ENCODE measurements at places on chromosomes 12 and 14.

- DNase-seq, result peak; percentile 25
Measured at GRCh38 chr14:94581127-94581999, at the start of gene SERPINA5. SERPINA5 (plus strand) TSS chr14:94581426; CDS start chr14:94587363, 5,937 bp downstream.

GRCh38 chr12:100249941-100250340, 16.9 kb downstream of the DEPDC4 start:
- DNase-seq, result no peak

- peak; percentile 7 for DNase-seq
Measured at GRCh38 chr14:82999802-83000201, 1466.1 kb upstream of the SEL1L start.

GRCh38 chr12:53065470-53065869, 13.7 kb downstream of the SPRYD3 start:
- DNase-seq, result no peak

GRCh38 chr12:26331960-26332359, 136.6 kb downstream of the SSPN start:
- DNase-seq, result no peak

- no peak for DNase-seq
Measured at GRCh38 chr14:59919570-59920377, at the start of gene LRRC9. LRRC9 (plus strand) TSS chr14:59920144.

DNA sequence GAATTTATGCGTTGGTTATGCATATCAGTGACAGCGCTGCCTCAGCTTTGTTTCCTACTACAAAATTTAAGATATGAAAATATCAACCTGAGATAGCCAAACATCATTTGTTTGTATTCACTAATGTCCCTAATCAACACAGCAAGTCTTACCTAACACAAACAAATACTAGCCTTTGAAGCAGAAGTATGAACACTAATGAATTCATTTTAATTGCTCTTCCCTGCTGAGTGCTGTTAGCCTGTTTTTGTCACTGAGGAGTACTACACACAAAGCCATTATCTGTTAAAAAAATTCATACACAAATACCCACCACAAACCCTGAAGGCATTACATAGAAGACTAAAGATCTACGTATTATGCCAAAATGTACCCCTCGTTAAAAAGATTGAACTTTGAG, 150.8 kb downstream of the HELB start:
- no peak for DNase-seq

GRCh38 chr14:52974406-52974805, 23.6 kb upstream of the FERMT2 start:
- no peak for DNase-seq

GRCh38 chr12:108845696-108846095, 11.7 kb downstream of the SSH1 start:
- no peak for DNase-seq

- DNase-seq, result no peak
Measured at GRCh38 chr14:101233021-101233366, 328.3 kb upstream of the DIO3 start.

GRCh38 chr14:100285913-100286400, 20.3 kb downstream of the SLC25A29 start:
- no peak for DNase-seq

DNA sequence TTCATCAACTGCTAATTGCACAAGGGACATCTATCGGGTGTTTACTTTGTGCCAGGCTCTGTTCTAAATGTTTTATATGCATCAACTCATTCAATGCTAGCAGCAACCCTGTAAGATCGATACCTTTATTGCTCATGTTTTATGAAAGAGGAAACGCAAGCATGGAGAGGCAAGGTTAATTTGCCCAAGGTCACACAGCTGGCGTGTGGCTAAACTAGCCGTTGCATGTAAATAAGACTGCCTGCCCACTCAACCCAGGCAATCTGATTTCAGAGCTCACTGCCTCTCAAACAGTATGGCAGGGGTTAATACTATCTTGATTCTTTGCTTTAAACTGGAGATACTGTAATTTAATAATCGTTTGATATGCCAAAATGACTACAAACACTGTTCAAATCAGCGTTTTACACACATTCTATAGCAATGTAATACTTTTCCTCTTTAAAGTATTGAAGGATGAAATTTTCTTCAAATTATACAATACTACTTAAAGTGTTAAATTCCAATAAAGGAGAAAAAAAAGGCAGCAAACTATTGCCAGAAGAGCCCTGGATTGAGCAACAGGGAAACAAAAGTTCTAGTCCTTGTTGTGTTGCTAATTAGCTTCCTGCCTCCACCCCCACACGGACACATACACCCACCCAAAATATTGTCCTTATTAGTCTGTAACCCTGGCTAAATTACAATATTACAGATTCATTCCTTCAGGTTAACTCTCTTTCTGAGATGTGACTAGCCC, 39.1 kb upstream of the DHRS7 start:
- DNase-seq, result no peak

DNA sequence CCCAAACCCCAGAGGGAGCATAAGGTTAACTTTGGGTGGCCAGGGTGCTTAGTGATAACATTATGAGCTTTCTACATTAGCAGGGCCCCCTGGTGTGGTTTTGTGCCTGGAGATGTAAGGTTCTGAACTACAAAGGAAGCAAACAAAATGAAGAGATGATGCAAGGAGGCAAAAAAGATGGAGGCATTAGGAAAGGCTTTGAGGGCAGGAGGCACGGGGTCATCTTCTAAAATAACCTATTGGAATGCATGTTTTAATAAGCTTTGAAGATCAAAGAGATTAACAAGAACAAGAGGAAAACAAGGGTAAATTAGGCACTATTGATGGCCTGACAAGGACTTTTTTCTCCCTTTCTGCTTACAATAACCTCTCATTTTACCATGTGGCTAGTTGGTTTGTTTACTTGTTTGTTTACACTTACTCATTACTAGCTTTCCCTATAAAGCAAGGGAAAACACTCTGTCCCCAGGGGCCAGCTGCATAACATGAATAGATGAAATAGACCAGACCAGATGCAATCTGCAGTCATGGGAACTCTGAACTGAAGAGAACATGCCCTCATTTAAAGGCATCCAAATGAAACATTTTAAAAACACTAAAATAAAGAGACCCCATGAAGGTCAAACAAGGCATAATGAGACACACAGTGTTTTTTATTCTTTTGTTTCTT, 390.3 kb downstream of the DIO2 start:
- no peak for DNase-seq

- DNase-seq, result no peak
Measured at GRCh38 chr12:27936196-27936595, 36.3 kb downstream of the PTHLH start.

DNA sequence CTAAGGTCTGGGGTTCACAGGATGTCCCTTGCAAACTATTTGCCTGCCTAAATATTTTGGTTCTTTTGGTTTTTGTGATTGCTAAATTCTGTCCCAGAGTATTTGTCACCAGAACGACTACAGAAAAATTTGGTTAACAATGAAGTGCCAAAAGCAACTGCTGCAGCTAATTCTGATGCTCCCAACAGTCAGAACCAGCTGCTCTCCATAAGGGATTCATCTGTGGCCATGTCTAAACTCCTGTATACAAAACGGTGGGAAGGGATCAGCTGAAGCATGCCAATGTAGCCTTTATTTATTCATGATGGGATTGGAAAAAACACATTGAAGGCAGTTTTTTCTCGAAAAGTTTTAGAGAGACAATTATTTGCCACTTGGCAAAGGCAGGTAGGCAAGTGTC, 29.3 kb upstream of the PELI2 start:
- DNase-seq, result no peak

DNA sequence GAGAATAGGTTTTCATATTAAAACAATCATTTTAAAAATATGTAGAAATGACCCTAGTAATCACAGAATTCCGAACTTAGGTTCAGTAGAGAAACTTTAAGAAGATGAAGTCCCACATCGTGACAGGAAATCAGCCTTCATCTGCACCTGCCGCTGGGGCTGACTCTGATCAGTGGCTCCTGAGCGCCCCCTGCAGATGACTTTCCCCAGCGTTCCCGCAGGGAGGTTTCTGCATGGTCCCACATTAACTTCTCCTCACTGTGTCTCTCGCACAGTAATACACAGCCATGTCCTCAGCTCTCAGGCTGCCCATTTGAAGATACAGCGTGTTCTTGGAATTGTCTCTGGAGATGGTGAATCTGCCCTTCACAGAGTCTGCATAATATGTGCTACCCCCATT, 1131.1 kb downstream of the TMEM121 start:
- no peak for DNase-seq

DNA sequence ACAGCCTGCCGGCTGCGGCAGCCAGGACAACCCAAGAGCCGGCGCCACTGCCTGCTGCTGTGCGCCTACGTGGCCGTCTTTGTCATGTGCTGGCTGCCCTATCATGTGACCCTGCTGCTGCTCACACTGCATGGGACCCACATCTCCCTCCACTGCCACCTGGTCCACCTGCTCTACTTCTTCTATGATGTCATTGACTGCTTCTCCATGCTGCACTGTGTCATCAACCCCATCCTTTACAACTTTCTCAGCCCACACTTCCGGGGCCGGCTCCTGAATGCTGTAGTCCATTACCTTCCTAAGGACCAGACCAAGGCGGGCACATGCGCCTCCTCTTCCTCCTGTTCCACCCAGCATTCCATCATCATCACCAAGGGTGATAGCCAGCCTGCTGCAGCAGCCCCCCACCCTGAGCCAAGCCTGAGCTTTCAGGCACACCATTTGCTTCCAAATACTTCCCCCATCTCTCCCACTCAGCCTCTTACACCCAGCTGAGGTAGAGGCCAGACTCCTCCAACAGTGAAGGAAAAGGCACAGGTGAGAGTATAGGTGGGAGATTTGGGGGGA, 10.3 kb downstream of the ZBTB39 start:
- DNase-seq, result no peak

- DNase-seq, result peak; percentile 99
Measured at GRCh38 chr12:27179400-27180214, 64.5 kb upstream of the STK38L start.

- DNase-seq, result peak; percentile 36
Measured at GRCh38 chr14:105021656-105022275, 883 bp upstream of the CDCA4 start.

- DNase-seq, result no peak
Measured at GRCh38 chr14:81122326-81122725, 98.4 kb downstream of the GTF2A1 start.

DNA sequence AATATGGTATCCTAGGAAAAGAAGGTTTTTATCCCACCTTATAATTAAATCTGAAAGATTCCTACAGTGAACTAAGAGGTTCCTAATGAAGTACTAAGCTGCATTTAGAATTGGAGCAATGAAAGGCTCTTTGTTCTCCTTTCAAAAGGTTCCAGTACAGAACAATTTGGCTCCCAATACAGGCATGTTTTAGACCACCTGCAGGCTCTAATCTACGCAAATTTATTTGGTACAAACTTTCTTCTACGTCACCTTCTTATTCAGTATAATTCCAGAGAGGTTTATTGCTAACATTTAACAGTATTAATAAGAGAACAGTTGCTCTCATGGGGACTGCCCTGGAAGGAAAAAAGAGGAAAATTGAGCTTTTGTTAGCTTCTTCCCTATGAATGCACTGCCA, 37.6 kb upstream of the SLCO1C1 start:
- no peak for DNase-seq

- DNase-seq, result no peak
Measured at GRCh38 chr12:68400226-68400829, 68.2 kb upstream of the MDM1 start.

- DNase-seq, result no peak
Measured at GRCh38 chr12:39427360-39427808, 15.5 kb downstream of the KIF21A start.

- no peak for DNase-seq
Measured at GRCh38 chr12:10126413-10126812, 3.6 kb downstream of the CLEC7A start.

GRCh38 chr14:69559581-69560011, 15.1 kb downstream of the CCDC177 start:
- no peak for DNase-seq

DNA sequence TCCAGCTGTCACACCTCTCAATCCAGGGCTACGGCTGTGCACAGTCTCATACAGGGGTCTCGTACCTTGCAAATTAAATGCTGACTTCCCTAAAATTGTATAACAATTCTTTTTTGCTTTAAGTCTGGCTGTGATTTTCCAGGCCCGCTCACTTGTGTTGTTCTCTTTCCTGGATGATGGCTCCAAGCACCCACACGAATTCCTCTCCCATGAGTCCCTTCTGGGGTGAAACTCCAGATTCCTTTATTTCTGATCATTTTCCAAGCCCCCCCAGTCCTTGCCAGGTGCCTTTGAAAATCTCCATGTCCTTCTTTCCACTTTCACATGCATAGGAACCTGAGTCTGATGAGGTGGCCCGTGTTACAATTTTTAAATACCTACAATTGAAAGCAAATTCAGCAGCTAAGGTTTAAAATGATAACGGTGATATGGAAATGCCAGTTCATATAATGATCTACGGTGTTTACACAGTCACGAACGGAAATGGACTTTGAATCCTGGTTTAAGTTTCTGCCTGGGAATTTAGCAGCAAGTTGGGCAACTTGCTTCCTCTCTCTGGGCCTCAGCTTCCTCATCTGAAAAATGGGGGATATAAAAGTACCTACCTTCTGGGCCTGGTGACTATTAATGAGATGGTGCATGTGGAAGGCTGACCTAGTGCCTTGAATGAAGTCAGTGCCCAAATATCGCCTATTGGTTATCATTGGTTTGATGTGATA, 85.5 kb downstream of the STAB2 start:
- no peak for DNase-seq

DNA sequence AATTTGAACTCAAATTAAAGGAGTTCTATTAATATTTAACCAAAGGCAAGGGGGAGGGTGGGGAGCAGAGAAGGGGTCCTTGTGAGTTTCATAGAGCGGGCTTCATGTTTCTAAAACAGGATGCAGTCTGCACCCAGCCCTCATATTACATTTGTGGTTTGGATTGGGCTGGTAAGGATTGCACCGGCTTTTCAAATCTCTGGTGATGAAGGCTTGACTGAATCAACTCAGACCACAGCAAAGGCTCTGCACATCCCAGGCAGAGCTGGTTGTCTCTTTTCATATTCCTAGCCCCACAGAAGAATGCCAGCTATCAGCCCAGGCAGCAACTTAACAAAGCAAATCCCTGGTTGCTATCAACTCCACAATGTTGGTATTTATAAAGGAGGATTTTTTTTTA, 1221.4 kb downstream of the VRK1 start:
- DNase-seq, result no peak

- no peak for DNase-seq
Measured at GRCh38 chr12:8951744-8952143, 2.3 kb upstream of the M6PR start.

- no peak for DNase-seq
Measured at GRCh38 chr12:34198924-34199323, 176.6 kb downstream of the ALG10 start.

GRCh38 chr12:75455839-75456238, 24.7 kb upstream of the GLIPR1 start:
- DNase-seq, result no peak

GRCh38 chr14:64474041-64474440, 8.7 kb downstream of the AKAP5 start:
- DNase-seq, result no peak

DNA sequence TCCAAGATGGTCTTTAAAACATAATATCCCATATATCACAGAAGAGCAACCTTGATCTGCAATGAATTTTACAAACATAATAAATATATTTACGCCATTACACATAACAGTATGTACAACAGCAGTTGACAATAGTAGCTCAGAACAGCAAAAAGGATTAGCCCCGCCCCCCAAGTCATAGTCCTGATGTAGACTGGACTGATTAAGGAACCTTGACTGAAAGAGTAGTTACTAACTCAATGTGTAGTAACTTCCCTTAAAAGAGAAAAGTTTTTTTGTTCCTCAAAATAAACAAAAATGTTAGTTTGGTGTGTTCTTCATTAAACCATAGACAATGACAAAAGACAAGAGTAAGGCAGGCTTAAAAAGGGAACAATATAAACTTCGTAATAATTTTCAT, 44.5 kb downstream of the GTF2A1 start:
- no peak for DNase-seq
